COR-L47 (cell line): ENCODE measurements at places on chromosomes 16 and 17.

DNA sequence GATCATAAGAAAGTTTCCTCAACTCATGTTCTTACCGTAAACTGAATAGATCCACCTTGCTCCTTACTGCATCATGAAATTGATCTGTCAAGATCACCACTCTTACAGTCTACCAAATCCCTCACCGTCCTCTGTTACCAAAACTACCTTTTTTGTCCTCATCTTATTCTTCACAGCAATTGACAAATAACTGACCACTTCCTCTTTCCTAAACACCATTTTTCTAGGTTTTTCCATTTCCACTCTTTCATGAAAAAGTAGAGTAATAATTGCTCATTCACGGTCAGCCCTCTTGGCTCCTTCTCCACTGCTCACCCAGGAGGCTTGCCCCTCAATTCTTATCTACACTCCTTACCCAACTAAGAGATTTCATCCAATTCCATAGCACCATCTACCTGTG lies 44.9 kb downstream of the ABCA5 start:
- DNase-seq, result no peak

GRCh38 chr17:73320601-73321264 lies 8.9 kb upstream of the CDC42EP4 start:
- DNase-seq, result no peak

DNA sequence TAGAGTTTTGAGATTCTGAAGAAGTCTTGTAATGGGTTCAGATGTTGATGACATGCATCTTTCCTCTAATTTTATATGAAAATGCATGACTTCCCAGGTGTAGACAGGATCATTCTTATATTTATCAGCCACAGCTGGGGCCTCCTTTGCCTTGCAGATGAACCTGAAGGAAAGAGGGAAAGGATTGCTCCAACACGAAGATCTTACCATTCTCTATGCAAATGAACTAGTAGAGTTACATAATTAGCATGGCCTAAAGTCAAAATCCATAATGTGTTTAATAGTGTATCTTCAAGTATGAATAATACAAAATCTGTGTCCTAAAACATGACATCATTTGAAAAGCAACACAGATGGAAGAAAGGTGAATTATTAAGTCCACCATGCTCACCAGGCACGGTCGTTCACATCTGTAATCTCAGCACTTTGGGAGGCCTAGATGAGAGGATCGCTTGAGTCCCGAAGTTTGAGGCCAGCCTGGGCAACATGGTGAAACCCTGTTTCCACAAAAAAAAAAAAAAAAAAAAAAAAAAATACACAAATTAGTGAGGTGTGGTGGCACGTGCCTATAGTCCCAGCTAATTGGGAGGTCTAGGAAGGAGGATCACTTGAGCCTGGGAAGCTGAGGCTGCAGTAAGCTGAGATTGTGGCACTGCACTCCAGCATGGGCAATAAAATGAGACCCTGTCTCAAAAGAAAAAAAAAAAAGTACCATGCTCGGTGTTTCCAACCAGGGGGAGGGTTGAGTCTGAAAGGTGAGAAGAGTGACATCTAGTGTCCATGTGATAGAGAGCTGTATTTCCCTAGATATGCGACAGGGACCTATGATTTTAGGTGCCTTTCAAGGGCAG lies 6.3 kb downstream of the VWA3A start:
- DNase-seq, result peak; percentile 21

GRCh38 chr17:57221366-57222350 lies 34.7 kb upstream of the MSI2 start:
- DNase-seq, result no peak

- DNase-seq, result no peak
Measured at GRCh38 chr17:30908717-30909420, 2.8 kb upstream of the TEFM start.

DNA sequence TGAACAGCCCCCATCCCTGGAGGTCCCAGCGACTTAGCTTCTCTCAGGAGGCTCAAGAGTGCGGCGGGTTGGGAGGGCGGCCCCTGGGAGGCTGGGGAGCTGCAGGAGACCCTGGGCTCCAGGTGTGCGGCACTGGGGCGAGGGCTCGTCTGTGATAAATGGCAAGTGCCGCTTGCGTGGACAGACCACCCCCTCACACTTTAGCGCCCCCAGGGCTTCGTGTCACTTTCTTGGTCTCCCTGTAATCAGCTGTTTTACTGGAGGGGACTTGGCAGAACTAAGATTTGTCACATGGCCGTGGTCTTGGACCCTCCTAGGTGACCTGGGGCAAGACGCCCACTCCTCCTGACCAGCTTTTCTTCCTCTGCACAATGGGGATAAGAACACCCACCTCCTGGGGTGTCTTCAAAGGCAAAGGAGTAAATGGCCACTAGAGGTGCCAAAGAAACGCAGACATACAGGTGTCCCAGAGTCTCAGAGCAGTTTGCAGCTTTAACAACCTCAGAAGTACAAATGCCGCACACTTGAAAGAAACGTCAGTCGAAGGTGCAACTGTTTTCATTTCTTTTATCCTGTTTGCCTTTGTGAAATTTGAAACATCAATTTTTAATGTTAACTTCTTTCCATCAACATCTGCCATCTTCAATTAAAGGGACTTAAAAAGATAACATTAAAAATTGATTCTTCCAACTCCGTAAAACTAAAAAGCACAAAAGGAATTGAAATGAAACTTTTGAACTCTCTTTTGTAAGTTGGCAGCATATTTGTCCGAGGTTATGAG lies 946 bp downstream of the OSGIN1 start:
- DNase-seq, result peak; percentile 21

DNA sequence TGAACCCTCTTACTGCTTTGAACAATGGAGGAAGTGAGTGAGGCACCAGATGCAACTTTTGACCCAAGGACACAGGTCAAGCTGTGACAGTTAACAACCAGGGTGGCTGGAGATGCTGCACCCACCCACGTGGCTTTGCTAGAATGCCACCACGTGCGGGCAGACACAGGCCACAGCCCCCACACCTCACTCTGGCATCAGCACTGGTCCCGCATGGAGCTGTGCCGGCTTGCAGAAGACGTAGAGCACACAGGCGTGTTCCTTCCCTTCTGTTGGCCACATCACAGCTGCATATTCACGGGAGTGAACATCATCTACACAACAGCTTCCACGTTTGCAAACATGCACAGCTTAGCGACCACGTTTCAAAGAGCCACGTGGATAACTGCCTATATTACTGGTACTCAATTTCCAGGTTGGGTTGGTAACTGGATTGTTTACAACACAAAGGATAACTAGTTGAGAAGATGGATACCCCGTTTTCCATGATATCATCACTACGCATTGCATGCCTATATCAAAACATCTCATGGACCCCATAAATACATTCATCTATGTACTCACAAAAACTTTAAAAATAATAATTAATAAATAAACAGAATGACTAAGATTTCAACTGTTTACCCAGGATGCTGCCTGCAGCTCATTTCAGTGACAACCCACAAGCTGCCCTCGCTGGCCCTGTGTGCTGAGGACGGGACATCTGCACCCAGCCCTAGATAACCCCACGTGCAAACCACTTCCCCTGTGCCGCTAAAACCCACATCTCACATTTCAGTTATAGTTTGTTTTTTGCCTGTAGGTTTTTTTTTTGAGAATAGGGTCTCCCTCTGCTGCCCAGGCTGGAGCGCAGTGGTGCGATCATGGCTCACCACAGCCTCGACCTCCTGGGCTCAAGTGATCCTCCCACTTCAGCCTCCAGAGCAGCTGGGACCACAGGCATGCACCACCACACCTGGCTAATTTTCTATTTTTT lies 132.0 kb downstream of the ANKRD11 start:
- DNase-seq, result no peak
